Caco-2 (cell line): ENCODE measurements at places on chromosomes 1 and 21. TPM values are rescaled to one million over a fixed set of nuclear protein-coding genes. Genes with fewer than 3 reads are reported as not detected.
A peak's percentile ranks its signal among the peaks of the same experiment; 100 is the strongest.

The DCST1 gene
- 0.32 TPM in 1 of 2 replicates, not detected in the other for total RNA-seq

The COL24A1 gene
- 0.07 TPM in 1 of 2 replicates, not detected in the other for total RNA-seq

The OR2M2 gene
- not detected in 2 replicates for total RNA-seq

The SPRR2D gene
- total RNA-seq, result not detected in 2 replicates

- peak within 1 kb of the TSS; percentile 48 for H3K4me3 ChIP-seq
- H3K36me3 ChIP-seq, result no peaks in the 10 kb centered on the region
- H3K27ac ChIP-seq, result peak within 1 kb of the TSS; percentile 86
- peak; percentile 97 for DNase-seq
- H3K27me3 ChIP-seq, result no peaks in the 10 kb centered on the region
Measured at GRCh38 chr1:46603858-46604549, at the start of gene MKNK1. MKNK1 (minus strand) TSS chr1:46604268; CDS start chr1:46583327, 20,941 bp downstream.

GRCh38 chr1:75990686-75991085, 58.5 kb upstream of the ASB17 start:
- no peaks in the 10 kb centered on the region for H3K4me1 ChIP-seq
- H3K27me3 ChIP-seq, result no peaks in the 10 kb centered on the region
- DNase-seq, result no peak
- H3K36me3 ChIP-seq, result no peaks in the 10 kb centered on the region
- no peak overlapping the region for H3K4me3 ChIP-seq

DNA sequence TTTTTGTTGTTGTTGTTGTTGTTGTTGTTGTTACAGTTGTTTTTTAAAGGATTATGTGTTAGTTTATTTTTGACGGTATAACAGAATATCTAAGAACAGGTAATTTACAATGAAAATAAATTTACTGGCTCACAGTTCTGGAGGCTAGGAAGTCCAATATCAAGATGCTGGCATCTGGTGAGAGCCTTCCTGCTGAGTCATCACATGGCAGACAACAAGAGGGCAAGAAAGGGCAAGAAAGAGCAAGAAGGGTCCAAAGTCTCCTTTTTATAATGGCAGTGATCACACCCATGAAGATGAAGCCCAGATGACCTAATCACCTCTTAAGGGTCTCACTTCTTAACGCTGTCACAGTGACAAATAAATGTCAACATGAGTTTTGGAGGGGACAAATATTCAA, 142.1 kb downstream of the NEGR1 start:
- DNase-seq, result no peak
- H3K4me1 ChIP-seq, result no peaks in the 10 kb centered on the region
- no peak overlapping the region for H3K27ac ChIP-seq
- H3K4me3 ChIP-seq, result no peak overlapping the region
- H3K27me3 ChIP-seq, result no peaks in the 10 kb centered on the region
- H3K36me3 ChIP-seq, result no peaks in the 10 kb centered on the region

DNA sequence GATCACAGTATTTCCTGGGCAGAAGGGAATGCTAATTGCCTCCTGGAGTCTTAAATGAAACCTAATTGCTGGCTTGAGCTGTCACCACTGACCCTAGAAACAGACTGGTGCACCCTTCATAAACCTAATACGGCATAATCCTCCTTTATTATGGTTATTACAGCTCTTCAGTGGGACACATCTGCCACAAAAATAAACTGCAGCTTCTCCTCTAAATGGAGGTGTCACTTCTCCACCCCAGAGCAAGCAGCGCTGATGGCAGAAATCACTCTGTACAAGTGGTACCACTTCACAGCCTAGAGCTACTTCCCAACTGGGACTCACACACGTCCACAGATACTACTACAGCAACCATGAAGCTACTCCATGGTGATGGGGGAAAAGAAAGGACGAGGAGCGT, 11.1 kb downstream of the PTPN14 start:
- DNase-seq, result no peak
- peaks cover 10% of the 10 kb centered on the region for H3K4me1 ChIP-seq
- no peak overlapping the region for H3K27ac ChIP-seq
- H3K36me3 ChIP-seq, result no peaks in the 10 kb centered on the region

GRCh38 chr1:7400566-7400965, 370.5 kb upstream of the VAMP3 start:
- H3K27ac ChIP-seq, result no peak overlapping the region
- H3K4me3 ChIP-seq, result no peak overlapping the region
- H3K36me3 ChIP-seq, result no peaks in the 10 kb centered on the region
- H3K27me3 ChIP-seq, result no peaks in the 10 kb centered on the region
- DNase-seq, result no peak
